NCI-H1417 treated with DMSO at 0.1 percent for 48 hours (cell line): ENCODE measurements at places on chromosomes 16 and 17.

DNA sequence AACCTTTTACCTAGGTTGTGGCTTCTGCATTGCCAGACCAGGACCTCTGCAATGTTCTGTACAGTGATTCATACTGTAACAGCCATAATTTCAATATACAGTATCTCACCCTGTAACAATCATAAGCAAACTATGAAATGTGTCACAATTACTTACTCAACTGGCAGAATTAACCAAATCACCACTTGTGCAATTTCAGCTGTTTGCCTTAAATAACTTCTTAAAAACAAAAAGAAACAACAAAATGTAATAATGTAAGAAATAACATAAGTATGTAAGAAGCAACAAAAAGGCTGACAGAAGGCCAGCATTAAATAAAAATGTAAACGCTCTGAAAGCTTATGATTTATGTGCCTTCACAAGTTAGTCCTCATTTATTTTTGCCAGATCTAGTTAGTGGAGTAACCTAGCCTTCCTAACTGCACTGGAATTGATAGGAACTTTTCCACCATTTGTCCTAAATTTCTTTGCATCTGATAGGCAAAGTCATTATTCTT lies 96.9 kb downstream of the SKAP1 start:
- no peak for DNase-seq

- DNase-seq, result no peak
Observed at GRCh38 chr17:79517827-79518584, 92.8 kb downstream of the RBFOX3 start.

GRCh38 chr17:59193336-59193862 lies 16.4 kb upstream of the SMG8 start:
- DNase-seq, result no peak

GRCh38 chr17:20992416-20992815 lies 50.4 kb downstream of the USP22 start:
- DNase-seq, result no peak

DNA sequence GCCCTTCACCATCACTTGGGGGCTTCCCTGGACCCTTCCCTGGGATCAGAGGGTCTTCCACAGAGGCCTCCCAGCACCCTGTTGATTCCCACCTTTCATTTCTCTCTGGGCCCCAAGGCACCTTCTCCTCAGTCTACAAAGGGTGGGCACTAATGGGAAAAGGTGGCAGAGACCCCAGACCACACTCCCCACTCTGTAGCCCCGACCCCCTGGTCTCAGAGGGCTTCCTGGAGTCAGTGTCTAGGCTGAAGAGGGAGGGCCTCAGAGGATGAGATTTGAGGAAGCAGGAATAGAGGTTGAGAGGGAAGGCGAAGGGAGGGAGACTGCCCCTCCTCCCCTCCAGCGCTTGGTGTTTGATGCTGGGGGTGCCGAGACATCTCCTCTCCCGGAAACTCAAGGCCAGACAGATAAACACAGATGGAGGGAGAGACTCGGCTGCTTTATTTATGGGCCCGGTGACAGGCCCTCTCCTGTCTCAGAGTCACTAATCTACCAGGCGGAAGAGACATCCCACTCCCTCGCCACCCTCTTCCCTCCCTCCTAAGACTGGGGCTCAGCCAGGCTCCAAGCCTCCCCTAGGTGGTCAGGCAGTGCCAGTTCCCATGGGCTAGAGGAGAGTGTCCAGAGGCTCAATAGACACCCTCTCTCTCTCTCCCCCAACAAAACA lies 18.5 kb upstream of the SP2 start:
- no peak for DNase-seq

DNA sequence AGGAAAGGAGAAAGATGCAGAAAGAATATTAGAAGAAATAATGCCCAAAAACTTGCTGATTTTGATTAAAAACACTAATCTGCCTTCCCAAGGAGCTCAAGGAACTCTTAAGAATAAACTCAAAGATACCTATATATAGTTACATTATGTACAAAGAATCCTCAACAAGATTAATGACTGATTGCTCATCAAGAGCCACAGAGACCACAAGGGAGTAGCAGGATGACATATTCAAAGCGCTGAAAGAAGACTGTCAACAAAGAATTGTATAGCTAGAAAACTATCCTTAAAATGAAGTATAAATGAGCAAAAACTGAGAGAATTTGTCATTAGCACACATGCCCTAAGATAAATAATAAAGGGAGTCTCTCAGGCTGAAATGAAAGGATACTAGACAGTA lies 6.2 kb downstream of the LPCAT2 start:
- DNase-seq, result no peak
